ENCODE measurements at places on chromosomes 5 and 9.

- H3K4me1 ChIP-seq, result no peaks in the 10 kb centered on the region
- no peak overlapping the region for H3K27ac ChIP-seq
- H3K27me3 ChIP-seq, result no peaks in the 10 kb centered on the region
- no peaks in the 10 kb centered on the region for H3K36me3 ChIP-seq
- no peak overlapping the region for H3K4me3 ChIP-seq
- DNase-seq, result no peak
These were observed 84.9 kb upstream of the PTGER4 start for GRCh38 chr5:40594811-40595210.

GRCh38 chr5:41842777-41843176 lies 27.4 kb downstream of the OXCT1 start:
- H3K27ac ChIP-seq, result no peak overlapping the region
- H3K27me3 ChIP-seq, result no peaks in the 10 kb centered on the region
- no peaks in the 10 kb centered on the region for H3K4me1 ChIP-seq
- no peaks in the 10 kb centered on the region for H3K36me3 ChIP-seq
- DNase-seq, result no peak

DNA sequence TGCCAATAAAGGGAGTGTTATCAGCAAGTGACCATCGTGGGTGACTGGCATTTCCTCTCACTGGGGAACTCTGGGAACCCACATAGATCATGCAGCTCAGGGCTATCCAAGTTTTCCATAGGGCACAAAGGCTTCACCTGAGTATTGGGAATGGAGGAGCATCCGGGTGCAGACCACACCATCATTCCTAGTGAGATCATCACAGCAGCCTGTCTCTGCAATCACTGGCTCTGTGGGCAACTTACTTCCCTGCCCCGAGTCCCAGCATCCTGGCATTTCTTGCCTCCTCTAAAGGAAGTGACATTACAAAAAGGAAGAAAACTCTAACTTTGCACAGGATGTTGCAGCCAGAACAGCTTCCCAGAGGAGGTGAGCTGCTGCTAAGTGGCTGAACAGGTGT lies 80.6 kb upstream of the SHB start:
- H3K27ac ChIP-seq, result no peak overlapping the region
- no peaks in the 10 kb centered on the region for H3K36me3 ChIP-seq
- H3K4me3 ChIP-seq, result no peak overlapping the region
- DNase-seq, result no peak
- no peaks in the 10 kb centered on the region for H3K4me1 ChIP-seq

- no peak overlapping the region for H3K4me3 ChIP-seq
- no peak overlapping the region for H3K27ac ChIP-seq
- no peaks in the 10 kb centered on the region for H3K27me3 ChIP-seq
- DNase-seq, result no peak
- no peaks in the 10 kb centered on the region for H3K4me1 ChIP-seq
These were observed 88.0 kb downstream of the SLC44A1 start for GRCh38 chr9:105332471-105332870.

GRCh38 chr9:108224716-108225115 lies 631.1 kb downstream of the ACTL7B start:
- H3K27ac ChIP-seq, result no peak overlapping the region
- H3K4me3 ChIP-seq, result no peak overlapping the region
- no peaks in the 10 kb centered on the region for H3K36me3 ChIP-seq
- H3K4me1 ChIP-seq, result no peaks in the 10 kb centered on the region

- H3K4me3 ChIP-seq, result no peak overlapping the region
- no peak overlapping the region for H3K27ac ChIP-seq
- no peaks in the 10 kb centered on the region for H3K27me3 ChIP-seq
- no peaks in the 10 kb centered on the region for H3K36me3 ChIP-seq
- H3K4me1 ChIP-seq, result no peaks in the 10 kb centered on the region
These were observed 4.7 kb upstream of the TEX53 start for GRCh38 chr9:114662081-114662989.

GRCh38 chr5:147504011-147504410 lies 5.9 kb downstream of the DPYSL3 start:
- H3K36me3 ChIP-seq, result no peaks in the 10 kb centered on the region
- peak; percentile 40 for DNase-seq
- peak overlapping the region; percentile 91 for H3K27ac ChIP-seq
- H3K4me3 ChIP-seq, result no peak overlapping the region

- DNase-seq, result no peak
- H3K4me1 ChIP-seq, result no peaks in the 10 kb centered on the region
- H3K36me3 ChIP-seq, result no peaks in the 10 kb centered on the region
- H3K4me3 ChIP-seq, result no peak overlapping the region
- H3K27ac ChIP-seq, result no peak overlapping the region
These were observed 3.4 kb downstream of the MEIKIN start for GRCh38 chr5:131942016-131942415.

- H3K4me1 ChIP-seq, result no peaks in the 10 kb centered on the region
- H3K36me3 ChIP-seq, result no peaks in the 10 kb centered on the region
- no peaks in the 10 kb centered on the region for H3K27me3 ChIP-seq
These were observed 609.8 kb downstream of the TLR4 start for GRCh38 chr9:118313965-118314364.

GRCh38 chr9:8133606-8134005 lies 334.0 kb upstream of the DMAC1 start:
- H3K36me3 ChIP-seq, result no peaks in the 10 kb centered on the region
- no peaks in the 10 kb centered on the region for H3K4me1 ChIP-seq
- no peak overlapping the region for H3K27ac ChIP-seq
- no peak overlapping the region for H3K4me3 ChIP-seq
- H3K27me3 ChIP-seq, result no peaks in the 10 kb centered on the region

DNA sequence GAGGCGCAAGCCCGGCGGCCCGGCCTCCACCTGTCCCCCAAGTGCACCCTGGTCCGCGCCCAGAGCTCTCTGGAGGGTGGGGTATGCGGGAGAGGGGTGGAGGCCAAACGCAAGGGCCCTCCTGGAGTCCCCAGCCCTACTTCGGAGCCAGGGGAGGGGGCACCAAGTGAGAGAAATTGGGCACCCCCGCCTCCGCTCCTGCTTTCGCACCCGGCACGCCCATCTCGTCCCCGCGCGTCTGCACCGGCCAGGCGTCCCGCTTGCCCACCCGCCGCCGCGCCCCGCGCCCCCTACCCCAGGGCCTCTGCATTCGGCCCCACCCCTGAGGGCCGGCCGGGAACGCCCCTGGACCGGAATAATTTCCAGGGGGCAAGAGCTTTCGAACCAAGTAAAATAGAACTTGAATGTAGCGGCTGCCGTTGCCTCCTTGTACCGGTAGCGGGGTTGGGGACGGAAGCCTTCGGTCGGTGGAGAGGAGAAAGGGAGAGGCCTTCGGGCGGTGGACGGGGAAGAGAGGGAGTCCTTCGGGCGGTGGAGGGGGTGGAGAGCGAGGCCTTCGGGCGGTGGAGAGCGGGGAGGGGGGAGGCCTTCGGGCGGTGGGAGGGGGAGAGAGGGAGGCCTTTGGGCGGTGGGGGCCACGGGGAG lies 694 bp upstream of the PHPT1 start:
- peak overlapping the region; percentile 81 for H3K27ac ChIP-seq
- peaks cover 5% of the 10 kb centered on the region for H3K4me1 ChIP-seq
- DNase-seq, result no peak
- H3K4me3 ChIP-seq, result peak overlapping the region; percentile 54

DNA sequence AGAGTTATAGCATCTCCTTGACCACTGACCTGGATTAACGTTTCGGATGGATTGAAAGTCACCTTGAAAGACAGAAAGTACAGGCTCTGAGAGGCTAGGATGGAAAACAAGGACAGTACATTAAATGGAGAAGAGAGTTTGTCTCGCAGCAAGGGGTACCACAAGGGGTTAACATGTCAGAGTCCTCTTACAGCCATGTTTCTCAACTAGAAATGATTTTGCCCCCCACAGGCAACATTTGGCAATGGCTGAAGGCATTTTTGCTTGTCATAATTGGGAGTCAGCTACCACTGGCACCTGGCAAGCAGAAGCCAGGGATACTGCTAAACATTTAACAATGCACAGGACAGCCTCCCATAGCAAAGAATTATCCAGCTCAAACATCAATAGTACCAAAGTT lies 90.8 kb upstream of the EQTN start:
- no peaks in the 10 kb centered on the region for H3K4me1 ChIP-seq
- H3K4me3 ChIP-seq, result no peak overlapping the region
- no peaks in the 10 kb centered on the region for H3K36me3 ChIP-seq
- no peak overlapping the region for H3K27ac ChIP-seq

GRCh38 chr5:150253416-150254208 lies 36.0 kb downstream of the CAMK2A start:
- no peaks in the 10 kb centered on the region for H3K36me3 ChIP-seq
- H3K4me3 ChIP-seq, result no peak overlapping the region
- no peak overlapping the region for H3K27ac ChIP-seq
- no peaks in the 10 kb centered on the region for H3K27me3 ChIP-seq

GRCh38 chr5:119355244-119355638 lies 578 bp upstream of the TNFAIP8 start:
- no peaks in the 10 kb centered on the region for H3K4me1 ChIP-seq
- H3K36me3 ChIP-seq, result no peaks in the 10 kb centered on the region
- DNase-seq, result no peak
- peak overlapping the region; percentile 78 for H3K27ac ChIP-seq
- H3K4me3 ChIP-seq, result peak overlapping the region; percentile 54
- H3K27me3 ChIP-seq, result no peaks in the 10 kb centered on the region

Measured in uterus (tissue), 4 donors.